ENCODE measurements at places on chromosomes 5 and 9. TPM values are rescaled to one million over a fixed set of nuclear protein-coding genes. Genes with fewer than 3 reads are reported as not detected.

Gene BTNL8
- not detected for total RNA-seq

Gene IL13
- 0.20 TPM for total RNA-seq

DNA sequence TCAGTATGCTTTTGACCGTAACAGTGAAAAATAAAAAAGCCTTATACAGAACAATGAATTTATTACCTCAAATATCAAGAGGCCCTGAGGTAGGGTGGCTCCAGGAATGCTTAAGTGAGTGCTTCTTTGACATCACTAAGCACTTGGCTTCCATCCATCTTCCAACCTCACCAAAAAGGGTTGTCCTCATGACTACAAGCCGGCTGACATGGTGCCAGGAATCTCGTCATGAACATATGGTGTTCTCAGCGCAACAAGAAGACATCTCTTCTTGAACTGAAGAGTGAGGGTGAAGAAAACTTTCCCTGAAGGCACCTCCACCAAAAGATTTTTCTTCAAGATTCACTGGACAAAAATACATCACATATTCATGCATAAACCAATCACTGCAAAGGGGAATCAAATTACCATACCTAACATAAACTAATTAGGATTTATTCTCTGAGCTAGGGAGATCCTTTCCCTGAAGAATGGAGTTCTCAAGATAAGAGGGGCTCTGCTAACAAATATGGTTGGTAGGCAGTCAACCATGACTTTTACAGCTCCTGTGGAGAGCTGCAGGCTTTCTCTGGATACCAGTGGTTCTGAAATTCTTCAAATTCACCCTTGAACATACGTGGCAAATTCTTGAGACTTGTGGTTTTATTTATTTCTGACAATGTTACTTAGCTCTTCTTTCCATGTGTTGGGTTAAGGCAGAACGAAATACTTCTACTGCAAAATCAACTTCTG lies 49.5 kb downstream of the AGXT2 start:
- no peak for DNase-seq

Gene ARSI
- total RNA-seq = not detected

Gene SPINK13
- total RNA-seq = not detected

DNA sequence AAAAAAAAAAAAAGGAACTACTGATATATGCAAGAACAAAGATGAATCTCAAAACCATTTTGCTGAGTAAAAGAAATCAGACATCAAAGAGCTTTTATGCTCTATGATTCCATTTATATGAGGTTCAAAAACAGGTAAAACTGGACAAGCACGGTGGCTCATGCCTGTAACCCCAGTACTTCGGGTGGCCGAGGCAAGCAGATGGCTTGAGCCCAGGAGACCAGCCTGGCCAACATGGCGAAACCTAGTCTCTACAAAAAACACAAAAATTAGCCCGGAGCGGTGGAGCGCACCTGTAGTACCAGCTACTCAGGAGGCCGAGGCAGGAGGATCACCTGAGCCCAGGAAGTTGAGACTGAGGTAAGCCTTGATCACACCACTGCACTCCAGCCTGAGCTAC lies 7.8 kb downstream of the PTBP3 start:
- no peak for DNase-seq

DNA sequence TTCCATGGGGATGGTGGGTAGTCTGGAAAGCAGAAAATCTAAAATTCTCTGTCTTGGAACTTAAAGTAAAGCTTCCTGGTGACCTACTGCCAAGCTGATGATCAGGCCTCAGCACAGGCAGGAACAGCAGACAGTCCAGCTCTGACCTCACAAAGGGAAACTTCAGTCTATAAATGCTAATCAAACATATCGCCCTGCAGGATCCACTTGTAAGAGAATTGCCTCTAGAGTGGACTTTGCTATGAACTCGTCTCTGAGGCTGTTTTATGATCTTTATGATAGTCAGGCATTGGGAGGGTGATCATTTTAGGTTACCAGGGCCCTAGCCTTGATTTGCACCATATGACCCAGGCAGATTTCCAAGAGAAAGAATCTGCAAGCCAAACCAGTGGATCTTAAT lies 67.6 kb upstream of the SELENOP start:
- no peak for DNase-seq

DNA sequence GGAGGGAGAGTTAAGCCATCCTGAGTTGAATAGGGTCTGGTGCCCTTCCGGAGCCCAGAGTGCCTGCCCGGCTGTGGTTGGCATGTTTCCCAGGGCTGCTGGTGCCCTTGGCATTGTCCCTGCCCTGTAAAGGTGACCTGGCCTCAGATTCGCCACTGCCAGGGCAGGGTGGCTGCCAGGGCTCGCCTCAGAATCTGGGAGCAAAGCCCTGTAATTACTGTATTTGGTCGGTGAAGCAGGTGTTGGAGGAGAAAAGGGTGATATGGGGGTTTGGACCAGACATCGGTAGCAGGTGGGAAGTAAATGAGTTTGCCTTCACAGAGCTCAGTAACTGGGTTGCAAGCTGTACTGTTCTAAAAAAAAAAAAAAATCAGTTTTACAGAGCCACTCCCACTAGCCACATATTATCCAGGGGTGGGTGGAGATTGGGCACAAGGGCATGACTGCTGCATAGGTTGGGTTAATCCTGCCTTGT lies 47.6 kb downstream of the RGS3 start:
- DNase-seq = no peak

All from T-helper 17 cell (primary cell).